Pons (tissue), 1 donor: ENCODE measurements at places on chromosomes 2 and 18.

DNA sequence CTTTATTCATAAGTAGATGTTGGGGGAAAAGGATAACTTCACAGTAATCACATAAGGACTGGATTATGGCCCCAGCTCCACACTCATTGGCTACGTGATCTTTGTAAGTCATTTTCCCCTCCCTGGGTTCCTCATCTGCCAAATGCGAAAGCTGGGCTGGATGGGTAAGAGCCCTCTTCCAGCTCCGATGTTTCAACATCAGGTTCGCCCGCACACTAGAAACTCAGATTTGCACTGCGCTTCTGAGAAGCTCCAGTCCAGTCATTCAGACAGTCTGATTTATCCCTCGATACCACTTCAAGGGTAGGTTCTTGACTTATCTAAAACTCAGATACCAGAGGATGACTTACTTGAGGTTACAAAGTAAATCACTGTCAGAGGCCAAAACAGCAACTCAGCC is 31.0 kb upstream of the RMDN2 start:
- no peak for DNase-seq

DNA sequence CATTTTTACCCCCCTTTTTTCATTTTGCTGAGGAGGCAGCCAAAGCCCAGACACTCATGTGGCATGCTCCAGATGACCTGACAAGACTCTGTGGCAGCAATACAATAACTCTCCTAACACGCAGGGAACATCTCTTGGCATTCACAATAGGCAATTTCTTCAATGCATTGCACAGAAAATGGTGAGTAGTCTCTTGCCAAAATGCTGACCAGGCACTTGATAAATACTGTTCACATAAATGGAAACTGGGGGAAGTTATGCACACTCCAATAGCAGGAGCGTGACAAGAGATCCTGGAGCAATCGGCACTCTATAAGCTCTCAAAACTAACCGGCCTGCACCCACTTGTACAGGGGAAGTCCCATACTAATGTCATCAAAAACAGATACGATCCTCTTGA is 66.3 kb downstream of the NBAS start:
- DNase-seq: peak; percentile 18

GRCh38 chr2:10963155-10963554 is 51.4 kb downstream of the KCNF1 start:
- DNase-seq: peak; percentile 54

GRCh38 chr2:239311132-239312040 is 89.4 kb downstream of the HDAC4 start:
- DNase-seq: peak; percentile 89

GRCh38 chr2:62559582-62559981 is 53.6 kb upstream of the TMEM17 start:
- DNase-seq: no peak
